ENCODE measurements at places on chromosomes 11 and 22.
A peak's percentile ranks its signal among the peaks of the same experiment; 100 is the strongest.

DNA sequence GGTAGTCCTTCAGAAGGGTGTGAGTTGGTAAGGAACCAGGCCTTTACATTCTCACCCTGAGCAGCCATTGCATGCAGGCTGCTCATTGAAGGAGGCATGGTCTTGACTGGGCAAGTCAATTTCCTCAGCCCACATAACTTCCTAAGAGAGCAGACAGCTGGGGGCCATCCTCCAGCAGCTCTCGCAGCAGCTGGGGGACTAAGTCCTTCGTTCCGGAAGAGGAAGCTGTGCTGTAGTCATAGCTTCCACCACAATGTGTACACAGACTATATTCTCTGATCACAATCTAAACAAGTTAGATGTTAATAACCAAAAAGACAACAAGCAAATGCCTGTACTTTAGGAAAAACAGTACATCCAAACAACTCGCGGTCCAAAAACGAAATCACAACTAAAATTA lies 30.1 kb upstream of the MPPED1 start:
- DNase-seq, result no peak

- DNase-seq, result no peak
These were observed 11.7 kb upstream of the DNAJB13 start for GRCh38 chr11:73939096-73939495.

GRCh38 chr11:74203966-74204365 lies 32.9 kb downstream of the PPME1 start:
- DNase-seq, result no peak

- no peak for DNase-seq
These were observed 75.8 kb downstream of the ARHGAP8 start for GRCh38 chr22:44828193-44828592.

GRCh38 chr11:11421509-11421908 lies 68.5 kb upstream of the CSNK2A3 start:
- DNase-seq, result no peak

GRCh38 chr11:64998141-64998540 lies 1.4 kb upstream of the BATF2 start:
- DNase-seq, result no peak

DNA sequence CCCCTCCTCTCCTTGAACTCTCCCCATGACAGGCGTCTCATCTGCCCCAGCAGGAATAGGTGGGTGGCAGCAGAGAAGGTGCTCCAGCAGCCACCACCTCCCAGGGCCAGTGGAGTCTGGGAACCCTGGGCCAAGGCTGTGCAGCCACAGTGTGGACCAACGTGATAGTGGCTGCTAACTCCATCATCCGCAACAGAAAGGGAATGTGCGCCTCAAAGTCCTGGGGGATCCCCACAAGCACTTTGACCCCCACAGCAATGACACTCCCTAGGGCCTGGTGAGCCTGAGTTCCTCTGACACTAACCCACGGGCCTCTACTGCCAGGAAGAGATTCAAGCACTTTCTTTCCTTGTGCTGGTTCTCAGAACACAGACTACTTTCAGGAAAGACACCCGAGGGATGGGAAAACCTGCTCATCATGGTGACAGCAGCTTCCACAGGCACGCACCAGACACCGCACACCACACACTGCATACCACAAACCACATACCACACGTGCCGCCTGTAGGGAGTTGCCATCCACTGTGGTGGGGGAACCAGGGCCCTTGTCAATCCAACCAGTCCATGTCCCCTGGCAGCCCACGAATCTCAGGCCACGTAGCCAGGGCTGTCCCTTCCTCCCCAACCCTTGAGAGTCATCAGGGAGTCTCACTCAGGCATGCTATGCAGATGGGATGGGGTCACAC lies 3.4 kb upstream of the SLC25A1 start:
- DNase-seq, result no peak

GRCh38 chr11:17601256-17601671 lies 54.2 kb downstream of the OTOG start:
- DNase-seq, result no peak

- no peak for DNase-seq
These were observed 10.0 kb upstream of the BACE1-AS start for GRCh38 chr11:117281159-117281558.

DNA sequence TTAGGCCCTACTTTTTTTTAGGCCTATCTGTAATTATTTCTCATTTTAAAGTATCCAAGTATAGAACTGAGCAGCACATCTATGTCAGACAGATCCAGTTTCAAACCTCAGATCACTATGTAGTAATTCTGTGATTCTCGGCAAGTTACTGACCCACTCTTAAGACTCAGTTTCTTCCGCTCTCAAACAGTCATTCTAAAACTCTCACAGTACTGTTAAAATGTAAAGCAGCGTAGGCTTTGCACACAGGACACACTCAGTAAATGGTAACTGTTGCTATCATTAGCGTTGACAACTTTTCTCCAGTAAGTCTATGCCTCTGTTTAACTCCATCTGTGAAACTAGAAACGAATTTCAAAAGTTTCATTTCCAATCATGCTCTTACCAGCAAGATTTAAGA lies 277.1 kb downstream of the TTC28 start:
- no peak for DNase-seq

GRCh38 chr11:107043242-107044006 lies 25.1 kb upstream of the GUCY1A2 start:
- DNase-seq, result no peak

- no peak for DNase-seq
These were observed 1.0 kb downstream of the RTN3 start for GRCh38 chr11:63682066-63683021.

DNA sequence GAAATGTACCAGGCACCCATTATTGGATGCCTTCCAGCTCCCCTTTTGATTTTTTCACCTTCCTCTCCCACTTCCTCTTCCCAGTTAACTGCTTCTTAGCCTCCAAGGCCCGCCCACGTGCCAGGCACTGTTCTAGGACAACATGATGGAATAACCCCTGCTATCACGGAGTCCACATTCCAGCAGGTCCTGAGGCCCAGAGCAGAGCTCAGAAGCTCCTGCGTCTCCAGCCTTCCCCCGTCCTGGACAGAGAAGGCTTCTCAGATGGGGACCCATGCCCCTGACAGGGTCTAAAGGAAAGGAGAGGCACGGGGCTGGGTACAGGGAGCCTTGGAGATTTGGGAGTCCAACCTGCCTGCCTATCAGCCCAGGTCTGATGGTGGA lies 29.1 kb downstream of the TRIM29 start:
- no peak for DNase-seq

GRCh38 chr11:60930394-60930793 lies 6.1 kb downstream of the TMEM132A start:
- DNase-seq, result no peak

DNA sequence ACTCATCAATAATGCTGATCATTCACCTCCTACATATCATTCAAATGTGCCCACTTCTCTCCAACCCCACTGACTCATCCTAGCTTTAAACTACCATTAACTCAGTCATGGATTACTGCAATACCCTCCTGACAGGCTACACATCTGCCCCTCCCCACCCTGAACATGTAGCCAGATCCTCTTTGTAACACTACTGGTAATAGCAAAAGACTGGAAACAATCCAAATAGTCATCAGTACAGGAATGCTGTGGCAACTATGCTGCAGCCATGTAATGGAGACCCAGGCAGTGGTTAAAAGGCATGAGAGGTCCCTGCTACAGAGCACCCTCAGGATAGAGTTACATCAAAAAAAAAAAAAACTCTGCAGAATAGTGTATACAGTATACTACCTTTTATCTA lies 16.6 kb downstream of the SLC43A3 start:
- no peak for DNase-seq

- DNase-seq, result no peak
These were observed 30.3 kb downstream of the RIC3 start for GRCh38 chr11:8138526-8138925.

DNA sequence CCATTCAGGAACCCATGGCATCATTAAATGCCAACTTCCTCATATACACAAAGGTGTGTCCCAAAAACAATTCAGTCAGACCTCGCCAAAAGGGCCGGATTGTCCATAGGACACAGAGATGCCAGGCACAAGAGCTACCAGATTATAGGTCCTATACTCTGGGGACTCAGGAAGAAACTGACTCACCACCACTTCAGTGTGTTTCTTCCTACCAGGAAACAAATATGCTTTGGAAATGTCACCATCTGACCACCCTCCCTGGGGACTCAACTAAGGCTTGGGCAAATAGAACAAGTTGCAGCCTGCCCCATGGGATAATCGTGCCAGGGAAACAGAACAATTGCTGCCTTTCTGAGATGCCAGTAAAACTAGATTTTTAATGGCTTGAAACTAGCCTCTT lies 11.7 kb downstream of the POU2AF3 start:
- no peak for DNase-seq

GRCh38 chr11:121246021-121246768 lies 46.4 kb upstream of the SC5D start:
- no peak for DNase-seq

GRCh38 chr11:111006227-111006626 lies 239.3 kb upstream of the POU2AF2 start:
- DNase-seq, result no peak

GRCh38 chr11:126853732-126854131 lies 146.8 kb downstream of the KIRREL3 start:
- no peak for DNase-seq

DNA sequence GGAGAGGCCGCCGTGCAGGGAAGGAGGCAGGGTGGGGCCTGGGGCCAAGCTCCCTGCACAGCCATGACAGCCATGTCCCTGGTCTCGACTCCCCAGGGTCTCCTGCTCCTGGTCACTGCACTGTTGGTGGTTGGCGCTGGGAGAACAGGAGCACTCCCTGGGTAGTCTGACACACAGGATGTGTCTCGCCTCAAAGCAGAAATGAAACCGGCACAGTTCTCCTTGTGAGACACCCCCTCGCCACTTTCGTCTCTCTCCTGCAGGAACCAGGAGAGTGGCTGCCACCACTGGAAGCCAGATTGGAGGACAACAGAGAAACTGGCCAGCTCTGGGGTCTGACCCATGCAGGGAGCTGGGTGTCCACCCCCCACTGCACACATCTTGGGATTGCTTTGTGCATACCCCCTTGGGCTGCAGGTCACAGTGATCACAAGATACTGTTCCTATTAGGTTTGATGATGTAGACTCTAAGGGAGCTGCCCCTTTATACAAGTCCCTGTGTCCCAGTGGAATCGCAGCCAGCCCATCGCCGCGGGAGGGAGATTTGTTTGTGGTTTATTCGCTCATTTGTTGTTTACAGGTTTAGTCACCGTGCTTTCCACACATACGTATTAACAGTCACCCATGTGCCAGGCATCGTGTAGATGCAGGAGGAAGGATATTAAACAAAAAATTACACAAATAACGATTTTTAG lies 27.0 kb upstream of the YWHAH start:
- peak; percentile 60 for DNase-seq

GRCh38 chr11:64225608-64226506 lies at the start of the genes NUDT22 and TRPT1:
NUDT22 (plus strand) TSS chr11:64226274; CDS start chr11:64226653, 379 bp downstream.
TRPT1 (minus strand) TSS chr11:64226186; CDS start chr11:64225860, 326 bp downstream.
- peak; percentile 91 for DNase-seq

GRCh38 chr22:50612528-50613221 lies 12.1 kb downstream of the MAPK8IP2 start:
- DNase-seq, result peak; percentile 26

- no peak for DNase-seq
These were observed 8.4 kb upstream of the CEP295 start for GRCh38 chr11:93653080-93653479.

- DNase-seq, result no peak
These were observed 122.6 kb upstream of the CRYBB3 start for GRCh38 chr22:25077056-25077455.

DNA sequence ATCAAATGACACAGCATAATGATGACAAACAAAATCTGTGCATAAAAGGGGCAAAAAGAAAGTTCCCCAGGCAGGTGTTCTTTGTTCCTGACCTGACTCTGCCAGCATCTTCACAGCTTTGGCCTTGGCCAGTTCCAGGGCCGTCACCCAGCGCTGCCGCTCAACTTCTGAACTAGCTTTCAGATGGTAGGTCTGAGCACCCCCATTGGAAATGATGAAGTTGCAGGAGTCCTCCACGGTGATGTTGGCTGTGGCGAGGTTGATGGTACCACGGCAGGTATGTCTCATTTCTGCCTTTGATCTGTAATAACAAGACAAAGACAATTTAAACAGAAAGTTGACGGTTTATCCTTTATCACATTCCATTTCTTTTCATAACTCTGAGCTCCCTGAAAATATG lies 5.3 kb downstream of the OSBP start:
- DNase-seq, result no peak

DNA sequence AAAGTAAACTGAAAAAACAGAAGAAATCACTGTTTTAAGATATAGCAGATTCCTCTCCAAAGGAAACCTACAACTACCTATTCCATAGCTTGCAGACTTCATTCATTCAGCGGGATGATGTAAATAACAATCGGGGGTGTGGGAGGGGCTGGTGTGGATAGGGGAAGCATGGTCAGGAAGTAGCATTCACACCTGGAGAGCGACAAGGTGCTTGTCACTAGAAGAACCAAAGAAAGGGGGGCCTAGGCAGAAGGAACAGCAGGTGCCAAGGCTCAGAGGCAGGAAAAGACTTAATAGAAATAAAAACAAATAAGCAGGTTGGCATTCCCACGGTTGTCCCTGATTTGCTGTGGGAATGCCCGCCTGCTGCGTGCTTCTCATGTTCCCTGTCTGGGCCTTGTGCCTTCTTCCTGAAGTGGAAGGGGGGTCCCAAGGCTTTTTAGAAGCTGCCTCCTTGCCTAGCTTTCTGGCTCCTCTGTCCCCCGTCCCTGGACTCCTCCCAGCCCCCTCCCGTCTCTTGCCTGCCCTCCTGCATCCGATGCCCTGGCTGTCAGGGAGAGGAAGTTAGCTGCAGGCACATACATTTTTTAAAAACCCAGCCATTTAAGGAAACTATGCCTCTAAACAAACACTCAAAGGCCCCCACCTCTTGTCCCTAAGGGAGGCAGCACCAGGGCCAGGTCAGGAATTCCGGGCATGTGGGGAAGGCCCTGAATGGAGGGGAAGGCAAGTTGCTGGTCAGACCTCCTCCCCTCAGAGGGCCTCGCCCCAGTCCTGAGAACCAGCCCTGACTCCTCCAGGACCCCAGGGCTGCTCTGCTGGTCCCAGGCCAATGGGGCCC lies 54.7 kb upstream of the PRDM11 start:
- DNase-seq, result no peak

- DNase-seq, result peak; percentile 82
These were observed 429 bp downstream of the VEGFB start for GRCh38 chr11:64234647-64235379.

DNA sequence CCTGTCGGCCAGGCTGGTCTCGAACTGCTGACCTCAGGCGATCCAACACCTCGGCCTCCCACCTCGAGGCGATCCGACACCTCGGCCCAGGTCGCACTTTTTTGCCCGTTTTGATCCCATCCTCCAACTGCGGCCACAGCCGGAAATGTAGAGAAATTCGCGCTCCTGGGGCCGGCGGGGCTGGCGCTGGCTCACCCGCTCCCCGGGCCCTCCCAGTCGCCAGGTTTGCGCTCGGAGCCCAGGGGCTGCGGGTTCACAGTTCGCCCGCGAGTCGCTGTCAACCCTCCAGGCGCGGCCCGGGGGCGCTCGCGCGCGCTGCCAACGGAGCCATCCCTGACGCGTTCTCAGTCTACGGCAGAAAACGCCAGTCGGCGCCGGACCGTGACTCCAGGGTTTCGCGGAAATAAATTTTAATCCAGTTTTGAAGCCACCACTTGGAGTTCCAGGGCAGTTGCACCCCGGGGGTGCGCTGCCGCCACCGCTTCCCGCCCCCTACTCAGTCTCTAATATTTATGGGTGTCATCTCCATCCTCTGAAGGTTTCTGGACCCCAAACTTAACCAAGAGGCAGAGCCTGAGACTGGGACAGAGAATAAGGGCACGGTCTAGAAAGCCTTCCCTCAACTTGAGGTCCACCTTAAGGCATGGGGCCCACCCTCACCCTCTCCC lies 1.5 kb upstream of the KLHDC7B start:
- peak; percentile 90 for DNase-seq

Measured in B cell (primary cell).